ENCODE measurements at places on chromosomes 2 and 18.

DNA sequence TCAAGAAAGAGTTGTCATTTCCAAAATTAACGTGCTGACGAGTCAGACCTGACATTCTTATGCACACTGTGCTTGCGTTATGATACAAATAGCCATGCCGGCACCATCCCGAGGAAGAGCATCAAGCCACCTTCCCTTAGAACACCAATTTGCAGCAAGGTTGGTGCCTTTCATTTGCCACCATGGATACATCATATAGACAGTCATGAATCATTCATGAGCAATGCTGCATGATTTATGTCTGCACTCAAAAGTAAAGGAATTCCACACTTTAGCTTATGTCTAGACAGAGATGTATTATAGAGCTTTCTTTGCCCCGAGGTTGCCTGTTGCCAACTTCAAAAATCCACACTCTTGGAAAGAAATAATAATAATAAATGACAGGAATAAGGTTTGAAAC is 166.9 kb downstream of the VWC2L start:
- DNase-seq, result no peak

- DNase-seq, result no peak
Measured at GRCh38 chr2:1751767-1752725, 7.7 kb upstream of the PXDN start.

GRCh38 chr2:27308359-27308881 is at the start of gene UCN:
UCN (minus strand) TSS chr2:27308445; CDS start chr2:27307895, 550 bp downstream.
- DNase-seq, result no peak

GRCh38 chr18:77815666-77816338 is 566.2 kb downstream of the GALR1 start:
- no peak for DNase-seq

- DNase-seq, result peak; percentile 13
Measured at GRCh38 chr2:128500138-128500800, 181.6 kb upstream of the HS6ST1 start.

- no peak for DNase-seq
Measured at GRCh38 chr2:240573516-240574385, 5.5 kb downstream of the RNPEPL1 start.

DNA sequence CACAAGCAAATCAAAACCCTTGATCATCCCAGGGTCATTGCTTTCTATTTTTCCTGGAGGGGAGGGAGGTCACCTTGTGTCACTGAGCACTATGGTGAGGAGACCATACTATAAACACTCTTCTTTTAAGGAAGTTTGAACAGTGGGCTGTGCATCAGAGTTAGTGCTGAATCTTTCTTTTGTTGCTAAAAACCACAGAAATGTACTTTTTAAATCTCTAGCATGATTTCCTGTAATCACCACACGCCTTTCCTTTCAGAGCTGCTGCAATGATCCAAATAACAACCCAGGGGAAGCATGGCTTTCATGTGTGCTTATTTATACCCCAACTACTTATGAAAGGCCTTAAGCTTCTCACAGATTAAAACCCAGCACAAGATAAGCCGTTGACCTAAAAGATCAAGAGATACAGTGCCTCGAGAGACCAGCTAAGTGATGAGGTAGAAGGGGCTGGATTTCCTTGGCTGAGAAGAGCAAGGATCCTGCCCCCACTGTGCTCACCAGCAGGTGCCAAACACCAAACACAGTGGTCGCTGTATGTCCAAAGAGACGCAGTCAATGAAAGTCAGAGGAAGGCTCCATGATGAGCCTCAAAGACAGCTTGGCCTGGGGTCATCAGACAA is 34.7 kb downstream of the TRABD2A start:
- DNase-seq, result no peak

DNA sequence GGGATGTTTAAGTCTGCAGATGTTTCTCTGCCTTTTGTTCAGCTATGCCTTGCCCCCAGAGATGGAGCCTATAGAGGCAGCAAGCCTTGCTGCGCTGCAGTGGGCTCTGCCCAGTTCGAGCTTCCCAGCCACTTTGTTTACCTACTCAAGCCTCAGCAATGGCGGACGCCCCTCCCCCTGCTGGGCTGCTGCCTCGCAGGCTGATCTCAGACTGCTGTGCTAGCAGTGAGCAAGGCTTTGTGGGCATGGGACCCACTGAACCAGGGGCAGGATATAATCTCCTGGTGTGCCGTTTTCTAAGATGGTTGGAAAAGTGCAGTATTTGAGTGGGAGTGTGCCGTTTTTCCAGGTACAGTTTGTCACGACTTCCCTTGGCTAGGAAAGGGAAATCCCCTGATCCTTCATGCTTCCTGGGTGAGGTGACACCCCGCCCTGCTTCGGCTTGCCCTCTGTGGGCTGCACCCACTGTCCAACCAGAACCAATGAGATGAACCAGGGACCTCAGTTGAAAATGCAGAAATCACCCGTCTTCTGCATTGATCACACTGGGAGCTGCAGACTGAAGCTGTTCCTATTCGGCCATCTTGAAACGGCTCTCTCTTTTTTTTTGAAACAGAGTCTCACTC is 27.6 kb upstream of the ADAM23 start:
- DNase-seq, result no peak

- no peak for DNase-seq
Measured at GRCh38 chr2:222833410-222833809, 27.4 kb upstream of the ACSL3 start.

GRCh38 chr2:191895743-191896142 is 48.9 kb upstream of the CAVIN2 start:
- no peak for DNase-seq

- no peak for DNase-seq
Measured at GRCh38 chr2:223238301-223238700, 186.3 kb downstream of the KCNE4 start.
